ENCODE measurements at places on chromosomes 1 and 21. TPM values are rescaled to one million over a fixed set of nuclear protein-coding genes. Genes with fewer than 3 reads are reported as not detected.
A peak's percentile ranks its signal among the peaks of the same experiment; 100 is the strongest.

MARK1 gene
- 9.8 TPM for total RNA-seq

GRCh38 chr1:46401964-46402626, 8.0 kb downstream of the FAAH start:
- H3K4me1 ChIP-seq = no peaks in the 10 kb centered on the region
- no peaks in the 10 kb centered on the region for H3K36me3 ChIP-seq
- peak overlapping the region; percentile 46 for H3K4me3 ChIP-seq
- no peaks in the 10 kb centered on the region for H3K27me3 ChIP-seq
- H3K27ac ChIP-seq = peak overlapping the region; percentile 58

GRCh38 chr1:58948671-58949070, 164.8 kb upstream of the JUN start:
- no peaks in the 10 kb centered on the region for H3K27me3 ChIP-seq
- H3K27ac ChIP-seq = no peak overlapping the region
- H3K4me3 ChIP-seq = no peak overlapping the region
- no peak for DNase-seq

DNA sequence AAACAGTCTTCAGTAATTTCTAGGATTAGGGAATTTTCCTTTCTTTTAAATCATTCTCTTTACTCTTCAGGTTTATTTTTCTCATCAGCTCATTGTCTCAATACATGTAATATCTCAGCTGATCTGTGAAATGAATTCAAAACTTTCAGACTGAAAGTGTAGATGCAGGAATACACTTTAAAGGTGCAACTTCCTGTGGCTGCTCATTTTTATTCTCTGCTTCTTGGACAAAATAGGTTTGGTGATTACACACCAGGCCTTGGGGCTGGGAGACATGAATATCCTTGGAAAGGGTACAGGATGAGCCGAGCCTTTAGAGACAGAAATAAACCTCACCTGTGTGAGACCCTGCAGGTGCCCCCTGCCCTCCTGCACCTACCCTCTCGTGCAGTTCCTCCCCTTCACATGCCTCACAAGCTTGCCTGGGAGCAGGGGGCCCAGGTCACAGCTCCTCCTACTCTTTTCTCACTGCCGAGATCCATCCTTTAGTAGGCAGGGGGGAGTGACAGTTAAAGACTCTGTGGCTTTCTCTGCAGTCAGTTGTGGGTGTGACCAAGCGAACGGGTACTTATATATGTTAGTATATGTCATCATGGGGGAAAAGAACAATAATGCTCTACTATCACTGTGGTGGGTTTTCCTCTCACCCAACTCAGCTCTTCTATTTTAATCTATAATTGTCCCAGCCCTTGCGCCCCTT, 23.6 kb downstream of the XCL2 start:
- no peaks in the 10 kb centered on the region for H3K36me3 ChIP-seq
- H3K27me3 ChIP-seq = no peaks in the 10 kb centered on the region
- H3K4me1 ChIP-seq = no peaks in the 10 kb centered on the region
- H3K4me3 ChIP-seq = no peak overlapping the region

DNA sequence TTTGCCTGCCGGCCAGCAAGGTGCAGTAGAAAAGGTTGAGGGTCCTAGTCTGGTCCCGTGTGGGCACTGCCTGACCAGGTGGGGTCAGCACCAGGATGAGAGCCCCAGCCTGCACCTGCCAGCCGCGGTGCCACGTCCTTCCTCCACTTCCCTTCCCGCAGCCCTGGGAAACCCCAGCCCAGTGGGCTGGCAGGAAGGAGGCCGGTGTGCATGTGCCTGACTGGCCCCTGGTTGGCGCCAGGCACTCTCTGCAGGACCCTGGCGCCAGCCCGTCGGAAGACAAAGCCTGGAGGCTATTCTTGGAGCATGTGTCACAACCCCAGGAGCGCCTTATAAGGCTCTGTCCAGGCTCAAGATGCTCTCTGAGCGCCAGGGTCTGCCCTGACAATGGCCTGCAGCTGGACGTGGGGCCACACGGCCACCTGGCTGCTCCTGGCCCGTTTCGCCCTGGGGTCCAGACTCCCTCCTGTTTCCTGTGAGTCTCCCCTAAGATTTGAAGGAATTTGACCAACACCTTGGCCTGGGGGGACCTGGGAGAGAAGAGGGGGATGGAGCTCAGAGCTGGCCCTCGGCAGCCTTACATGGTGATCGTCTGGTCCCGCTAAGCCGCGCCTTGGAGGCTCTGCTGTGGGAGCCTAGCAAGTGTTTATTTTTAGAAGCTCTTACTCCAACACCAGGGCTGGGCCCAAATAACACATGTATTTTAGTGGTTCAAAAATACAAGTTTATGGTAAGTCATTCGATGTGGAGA, 31.9 kb upstream of the POFUT2 start:
- H3K36me3 ChIP-seq = no peaks in the 10 kb centered on the region
- H3K4me1 ChIP-seq = peaks cover 4% of the 10 kb centered on the region
- no peak for DNase-seq

FCER1G gene
- 40.3 TPM for total RNA-seq

CFAP45 gene
- total RNA-seq = 2.6 TPM

DNA sequence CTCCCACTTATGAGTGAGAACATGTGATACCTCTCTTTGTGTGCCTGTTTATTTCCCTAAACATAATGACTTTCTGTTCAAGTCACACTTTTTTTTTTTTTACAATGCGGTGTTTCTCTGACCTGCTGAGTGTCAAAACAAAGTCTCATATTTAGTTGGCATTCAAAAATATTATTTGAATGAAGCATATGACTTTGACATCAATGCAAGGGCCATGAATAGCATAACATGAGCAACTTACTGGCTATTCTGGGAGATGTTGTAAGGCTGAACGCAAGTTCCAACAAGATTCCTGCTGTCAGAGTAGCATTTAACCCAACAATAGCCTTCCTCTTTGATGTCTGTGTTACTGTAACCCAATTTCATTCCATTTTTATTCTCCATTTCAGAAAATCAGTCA, 2.0 kb upstream of the KRTAP19-1 start:
- no peak overlapping the region for H3K4me3 ChIP-seq
- H3K27ac ChIP-seq = no peak overlapping the region
- no peak for DNase-seq
- H3K36me3 ChIP-seq = no peaks in the 10 kb centered on the region
- H3K4me1 ChIP-seq = no peaks in the 10 kb centered on the region
- no peaks in the 10 kb centered on the region for H3K27me3 ChIP-seq

DNA sequence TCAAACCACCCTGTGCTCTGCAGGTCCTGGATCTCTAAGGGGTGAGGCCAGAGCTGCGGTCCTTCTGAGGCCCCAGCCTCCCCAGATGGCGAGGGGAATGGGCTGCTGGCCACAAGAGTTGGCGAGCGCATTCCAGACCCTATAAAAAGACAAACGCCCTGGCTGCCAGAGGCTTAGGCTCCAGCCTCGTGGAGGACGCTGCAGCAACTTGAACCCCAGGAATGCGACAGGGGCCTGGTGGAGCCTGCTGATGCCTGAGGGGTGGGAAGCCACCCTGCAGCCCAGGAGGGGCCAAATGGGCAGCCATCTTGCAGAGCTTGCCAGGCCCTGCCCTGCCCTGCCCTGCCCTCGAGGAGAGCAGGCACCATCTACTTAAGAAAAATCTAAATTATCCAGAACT, 8.6 kb downstream of the CACNA1S start:
- no peaks in the 10 kb centered on the region for H3K36me3 ChIP-seq
- H3K4me3 ChIP-seq = no peak overlapping the region
- no peaks in the 10 kb centered on the region for H3K27me3 ChIP-seq
- H3K27ac ChIP-seq = no peak overlapping the region

GRCh38 chr1:58648842-58649241, 51.0 kb downstream of the MYSM1 start:
- H3K36me3 ChIP-seq = no peaks in the 10 kb centered on the region
- no peaks in the 10 kb centered on the region for H3K27me3 ChIP-seq
- H3K4me1 ChIP-seq = no peaks in the 10 kb centered on the region
- no peak overlapping the region for H3K27ac ChIP-seq
- DNase-seq = no peak

DNA sequence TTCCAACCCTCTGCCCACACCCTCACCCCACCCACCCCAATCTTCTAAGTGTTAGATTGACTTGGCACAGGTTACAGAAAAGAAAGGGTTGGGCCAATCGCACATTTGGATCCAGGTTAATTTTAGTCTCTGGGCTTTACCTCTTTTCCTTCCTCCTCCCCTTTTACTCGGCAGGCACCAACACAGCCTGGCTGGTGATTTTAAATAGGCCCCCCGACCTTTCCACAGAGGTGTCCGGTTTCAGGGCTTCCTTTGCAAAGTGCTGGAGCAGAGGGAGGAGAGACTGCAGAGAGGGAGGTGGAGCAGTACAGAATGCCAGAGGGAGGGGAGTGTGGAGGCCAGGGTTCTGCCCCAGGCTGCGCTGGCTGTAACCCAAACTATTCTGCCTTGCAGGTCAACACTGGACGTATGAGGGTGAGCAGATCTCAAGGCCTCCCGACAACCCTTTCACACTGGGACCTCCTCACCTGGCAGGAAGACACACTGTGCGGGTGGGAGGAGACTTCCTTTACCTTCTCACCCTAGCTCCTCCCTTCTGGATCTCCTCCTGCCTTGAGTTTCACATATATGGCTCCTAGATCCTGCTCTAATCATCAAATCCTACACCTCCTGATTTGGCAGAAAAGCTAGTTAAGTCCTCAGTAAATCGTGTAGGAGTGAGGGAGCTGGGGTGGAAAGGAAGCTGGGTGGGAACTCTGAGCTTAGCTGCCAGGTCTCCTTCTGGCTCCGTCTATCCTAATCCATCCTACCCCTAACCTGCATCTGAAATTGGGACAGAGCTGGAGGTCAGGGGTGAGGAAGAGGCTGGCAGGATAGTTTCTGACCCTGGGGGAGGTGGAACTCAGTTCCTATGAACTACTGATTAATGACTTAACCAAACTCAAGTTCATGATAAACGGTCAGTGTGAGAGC, 2.4 kb downstream of the CA14 start:
- peaks cover 4% of the 10 kb centered on the region for H3K36me3 ChIP-seq
- H3K4me1 ChIP-seq = no peaks in the 10 kb centered on the region
- DNase-seq = no peak
- no peaks in the 10 kb centered on the region for H3K27me3 ChIP-seq
- peak overlapping the region; percentile 54 for H3K27ac ChIP-seq
- H3K4me3 ChIP-seq = peak overlapping the region; percentile 40

FALEC gene
- not detected for total RNA-seq

DNA sequence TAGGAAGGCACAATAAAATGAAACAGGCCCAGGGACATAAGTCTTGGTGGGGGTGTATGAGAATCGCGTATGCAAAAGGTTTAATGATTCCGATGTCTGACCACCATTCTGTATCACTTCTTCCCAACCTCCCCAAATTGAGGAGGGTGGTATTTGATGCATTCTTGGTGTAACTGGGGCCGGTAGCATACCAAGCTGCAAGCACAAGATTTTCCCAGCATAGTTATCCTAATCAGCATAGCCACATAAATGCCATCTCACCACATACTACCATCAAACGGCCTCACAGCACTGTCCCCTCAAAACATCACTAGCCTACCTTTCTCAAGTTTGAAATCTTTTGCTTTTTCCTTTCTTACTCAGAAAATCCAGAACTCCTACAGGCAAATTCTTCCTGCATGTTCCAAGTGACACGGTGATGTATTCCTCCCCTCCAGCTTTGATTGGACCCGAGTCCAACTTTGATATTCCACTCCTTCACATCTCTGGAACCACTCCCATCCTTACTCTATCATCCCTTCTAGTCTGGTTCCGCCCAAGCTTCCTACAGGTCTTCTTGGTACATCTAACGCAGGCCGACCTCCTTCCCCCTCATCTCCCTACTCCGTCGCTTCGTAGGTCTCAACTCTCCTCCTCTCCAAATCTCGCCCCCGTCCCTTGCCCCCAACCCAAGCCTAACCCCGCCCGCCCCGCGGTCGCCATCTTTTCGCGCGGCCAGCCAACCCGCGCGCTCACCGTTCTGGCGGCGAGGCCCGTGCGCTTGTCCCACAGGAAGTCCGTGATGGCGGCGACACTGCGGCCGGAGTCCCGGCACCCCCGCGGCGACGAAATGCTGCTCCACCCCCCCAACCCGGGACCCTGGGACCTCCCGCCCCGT, 600 bp downstream of the CLK2 start:
- DNase-seq = no peak
- peaks cover 21% of the 10 kb centered on the region for H3K36me3 ChIP-seq
- no peaks in the 10 kb centered on the region for H3K27me3 ChIP-seq
- H3K4me3 ChIP-seq = peak overlapping the region; percentile 86
- peak overlapping the region; percentile 95 for H3K27ac ChIP-seq

DNA sequence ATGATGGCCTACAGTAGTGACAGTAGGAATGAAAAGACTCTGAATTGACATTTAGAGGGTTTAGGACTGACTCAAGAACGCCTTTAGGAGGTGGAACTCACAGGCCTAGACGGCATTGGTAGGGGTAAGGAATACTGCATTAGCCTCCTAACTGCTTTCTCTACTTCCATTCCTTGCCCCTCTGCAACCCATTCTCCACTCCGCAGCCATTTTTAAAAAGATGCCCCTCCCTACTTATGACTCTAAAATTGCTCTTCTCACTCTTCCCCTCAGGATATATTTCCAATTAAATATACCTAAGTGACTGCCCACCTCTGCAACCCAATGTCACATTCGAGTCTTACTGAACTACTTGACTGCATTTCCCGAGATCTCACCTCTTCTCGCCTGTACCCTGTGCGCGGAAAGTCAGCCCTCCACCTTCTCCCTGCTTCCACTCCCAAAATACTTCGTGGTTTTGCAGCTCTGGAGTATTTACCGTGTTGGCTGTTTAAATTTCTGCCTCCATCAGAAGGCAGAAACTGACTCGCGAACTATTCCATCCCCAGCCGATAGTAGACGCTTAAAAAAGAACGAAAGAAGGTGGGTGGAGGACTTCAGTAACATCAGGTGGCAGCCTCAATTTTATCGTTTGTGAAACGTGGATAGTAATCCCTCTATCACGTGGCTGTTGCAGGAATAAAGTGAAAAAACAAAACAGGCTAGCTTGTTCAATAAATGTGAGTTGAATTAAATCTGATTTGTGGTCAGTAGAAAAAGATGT, 1.1 kb upstream of the YBX1 start:
- no peaks in the 10 kb centered on the region for H3K27me3 ChIP-seq
- DNase-seq = no peak
- peaks cover 15% of the 10 kb centered on the region for H3K4me1 ChIP-seq
- H3K4me3 ChIP-seq = peak overlapping the region; percentile 94
- peak overlapping the region; percentile 86 for H3K27ac ChIP-seq

KRTAP21-2 gene
- not detected for total RNA-seq

PWP2 gene
- total RNA-seq = 9.5 TPM

- DNase-seq = no peak
- H3K4me3 ChIP-seq = no peak overlapping the region
- peak overlapping the region; percentile 93 for H3K27ac ChIP-seq
- peaks cover 27% of the 10 kb centered on the region for H3K4me1 ChIP-seq
- H3K36me3 ChIP-seq = no peaks in the 10 kb centered on the region
- no peaks in the 10 kb centered on the region for H3K27me3 ChIP-seq
Observed at GRCh38 chr1:27577504-27578188, 26.3 kb downstream of the AHDC1 start.

- no peak for DNase-seq
- H3K27me3 ChIP-seq = no peaks in the 10 kb centered on the region
- no peak overlapping the region for H3K4me3 ChIP-seq
- H3K27ac ChIP-seq = no peak overlapping the region
- no peaks in the 10 kb centered on the region for H3K36me3 ChIP-seq
Observed at GRCh38 chr1:248670003-248670402, 14.7 kb upstream of the OR2T27 start.

GRCh38 chr1:64514197-64514765, 44.4 kb downstream of the CACHD1 start:
- H3K27ac ChIP-seq = peak overlapping the region; percentile 81
- no peak for DNase-seq
- no peaks in the 10 kb centered on the region for H3K36me3 ChIP-seq
- H3K27me3 ChIP-seq = no peaks in the 10 kb centered on the region
- H3K4me3 ChIP-seq = no peak overlapping the region
- no peaks in the 10 kb centered on the region for H3K4me1 ChIP-seq
